ENCODE measurements at places on chromosomes 11 and 22. TPM values are rescaled to one million over a fixed set of nuclear protein-coding genes. Genes with fewer than 3 reads are reported as not detected.

- no peak for DNase-seq
Measured at GRCh38 chr11:121625777-121626506, 173.2 kb upstream of the SORL1-AS1 start.

DNA sequence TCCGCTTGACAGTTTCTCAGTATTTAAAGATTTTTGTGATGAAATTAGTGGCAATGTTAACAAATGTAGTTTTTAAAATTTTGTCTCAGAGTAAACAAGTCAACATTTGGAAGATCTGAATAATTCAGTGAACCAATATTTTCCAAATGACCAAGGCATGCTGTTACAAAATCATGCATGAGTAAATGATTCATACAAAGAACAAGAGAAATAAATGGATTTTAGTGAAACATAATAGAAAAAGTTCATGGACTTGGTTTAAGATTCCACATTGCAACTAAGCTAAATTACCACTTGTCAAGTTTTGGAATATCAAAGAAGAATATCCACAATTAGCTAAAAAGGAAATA is 125.7 kb upstream of the SNX19 start:
- no peak for DNase-seq

Gene SLC2A11
- 0.27 TPM for total RNA-seq

GRCh38 chr22:19765477-19766239 is 5.1 kb downstream of the TBX1 start:
- no peak for DNase-seq

Gene HORMAD2
- total RNA-seq = not detected

GRCh38 chr22:31876156-31876920 is 68.0 kb upstream of the YWHAH start:
- no peak for DNase-seq

Gene SGSM1
- total RNA-seq = not detected

Measured in MG63 (cell line).